Activated T-helper 1 cell treated with anti-CD3 and anti-CD28 coated beads, Interleukin-12 subunit alpha, Interleukin-12 subunit beta, Interleukin-2, Interleukin-4 antibody, amounts not matched to agents 30 ng/mL and 10 ng/mL and 1 ng/mL, durations not matched to agents 14 hours and 24 hours and 36 hours (primary cell): ENCODE measurements at places on chromosomes 12 and 14. TPM values are rescaled to one million over a fixed set of nuclear protein-coding genes. Genes with fewer than 3 reads are reported as not detected.

- no peak for DNase-seq
Observed at GRCh38 chr14:90894241-90894640, 78.0 kb upstream of the TTC7B start.

DNA sequence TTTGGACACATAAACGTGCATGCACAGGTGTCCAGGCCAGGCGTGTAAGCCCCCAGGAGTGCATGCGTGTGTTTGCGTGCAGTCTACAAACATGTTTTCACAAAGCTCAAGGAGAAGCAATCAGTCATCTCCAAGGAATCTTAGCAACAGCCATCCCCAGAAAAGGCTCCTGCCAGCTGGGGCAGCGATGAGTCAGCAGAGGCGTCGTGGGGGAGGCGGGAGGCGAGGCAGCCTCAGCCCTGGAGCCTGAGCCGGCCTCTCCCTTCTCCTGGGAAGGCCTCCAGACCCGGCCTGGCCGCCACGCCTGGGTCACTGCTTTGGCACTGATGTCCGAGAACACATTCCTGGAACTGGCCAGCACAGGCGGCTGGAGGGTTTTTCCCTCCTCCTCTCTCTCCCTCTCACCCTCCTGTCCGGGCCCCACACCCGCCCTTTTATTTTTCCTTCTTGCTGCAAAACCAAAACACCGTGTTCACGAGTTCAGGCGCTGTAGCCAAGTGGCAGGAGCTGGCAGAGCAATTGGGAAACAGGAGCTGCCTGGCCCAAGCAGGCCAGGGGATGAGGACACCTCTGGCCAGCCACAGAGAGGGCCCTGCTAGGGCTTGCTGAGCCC is 92.7 kb downstream of the LRRC74A start:
- DNase-seq = no peak

DNA sequence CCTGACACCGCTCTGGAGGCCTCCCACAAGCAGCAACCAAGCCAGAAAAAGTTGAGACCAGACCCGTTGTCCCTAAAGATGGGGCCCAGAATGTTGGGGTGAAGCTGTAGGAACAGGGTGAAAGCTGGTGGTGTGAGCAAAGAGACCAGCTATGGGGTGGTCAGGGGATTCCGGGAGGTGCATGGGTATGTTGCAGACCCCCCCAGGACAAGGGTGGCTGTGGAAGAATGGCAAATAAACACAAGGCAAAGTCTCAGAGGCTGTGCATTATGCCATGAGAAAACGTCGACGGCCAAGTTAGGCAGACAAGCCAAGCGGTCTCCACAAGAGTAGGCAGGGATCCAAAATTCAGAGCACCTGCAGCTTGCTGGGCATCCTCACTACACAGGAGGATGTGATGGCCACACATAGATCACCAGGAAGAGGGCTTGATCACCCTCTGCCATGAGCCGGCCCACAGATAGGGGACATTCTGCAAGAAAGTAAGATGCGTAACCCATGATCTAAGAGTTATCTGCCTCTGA is 58.8 kb upstream of the KCNA1 start:
- no peak for DNase-seq

Gene KERA
- total RNA-seq = not detected in 2 replicates

Gene GALNT4
- total RNA-seq = 8.7 TPM in 2 replicates

Gene DUSP16
- total RNA-seq = 49.3 and 52.0 TPM in 2 replicates

Gene TIMM9
- total RNA-seq = 66.5 and 67.4 TPM in 2 replicates

Gene IL26
- 6.9 and 8.1 TPM in 2 replicates for total RNA-seq

Gene GPR84
- total RNA-seq = 2.3 and 2.4 TPM in 2 replicates
